ENCODE measurements at places on chromosomes 7 and 10. TPM values are rescaled to one million over a fixed set of nuclear protein-coding genes. Genes with fewer than 3 reads are reported as not detected.
A peak's percentile ranks its signal among the peaks of the same experiment; 100 is the strongest.

Gene TOMM7
- total RNA-seq, result 318 TPM

Gene SLC13A1
- total RNA-seq, result not detected

Gene SEC31B
- total RNA-seq, result 15.8 TPM

GRCh38 chr7:124930655-124931597 lies 1.3 kb upstream of the POT1 start:
- peaks cover 15% of the 10 kb centered on the region for H3K4me1 ChIP-seq
- H3K27me3 ChIP-seq, result no peaks in the 10 kb centered on the region
- H3K36me3 ChIP-seq, result no peaks in the 10 kb centered on the region
- no peak overlapping the region for H3K27ac ChIP-seq
- DNase-seq, result no peak

GRCh38 chr10:50575477-50576244 lies 48.1 kb downstream of the SGMS1 start:
- H3K4me1 ChIP-seq, result peaks cover 5% of the 10 kb centered on the region
- no peak overlapping the region for H3K4me3 ChIP-seq
- H3K27ac ChIP-seq, result no peak overlapping the region

- no peak for DNase-seq
- H3K27me3 ChIP-seq, result no peaks in the 10 kb centered on the region
- H3K36me3 ChIP-seq, result no peaks in the 10 kb centered on the region
- no peaks in the 10 kb centered on the region for H3K4me1 ChIP-seq
These were observed 32.5 kb downstream of the LAMB4 start for GRCh38 chr7:108097703-108098102.

Gene REEP3
- total RNA-seq, result 23.7 TPM

Gene ARHGEF5
- 11.4 TPM for total RNA-seq

- DNase-seq, result no peak
- H3K4me3 ChIP-seq, result peak overlapping the region; percentile 46
These were observed 64.0 kb downstream of the OAT start for GRCh38 chr10:124354411-124355382.

DNA sequence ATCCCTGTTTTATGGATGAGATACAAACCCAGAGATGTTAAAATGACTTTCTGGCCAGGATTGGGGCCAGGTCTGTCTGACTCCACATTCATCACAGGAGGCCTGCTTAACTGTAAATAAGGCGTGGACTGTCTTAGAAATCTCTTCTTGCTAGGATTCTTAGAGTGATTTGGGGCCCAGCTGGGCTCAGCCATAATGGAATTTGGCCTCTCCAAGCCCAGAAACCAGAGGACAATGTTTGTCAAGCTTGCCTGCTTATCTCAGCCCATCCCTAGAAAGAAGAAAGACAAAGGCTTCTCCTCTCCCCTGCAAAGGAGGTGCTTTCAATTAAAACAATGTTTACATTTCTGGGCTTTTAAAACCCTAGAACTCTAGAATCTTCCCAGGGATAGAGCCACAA lies 2.9 kb downstream of the HABP2 start:
- H3K36me3 ChIP-seq, result no peaks in the 10 kb centered on the region
- no peaks in the 10 kb centered on the region for H3K4me1 ChIP-seq
- H3K4me3 ChIP-seq, result no peak overlapping the region
- no peak for DNase-seq
- no peak overlapping the region for H3K27ac ChIP-seq
- no peaks in the 10 kb centered on the region for H3K27me3 ChIP-seq

GRCh38 chr7:13988731-13989125 lies 738 bp downstream of the ETV1 start:
- H3K36me3 ChIP-seq, result no peaks in the 10 kb centered on the region
- peaks cover 11% of the 10 kb centered on the region for H3K27me3 ChIP-seq
- DNase-seq, result no peak

- H3K4me1 ChIP-seq, result no peaks in the 10 kb centered on the region
- H3K27me3 ChIP-seq, result no peaks in the 10 kb centered on the region
- no peak for DNase-seq
- no peaks in the 10 kb centered on the region for H3K36me3 ChIP-seq
- H3K27ac ChIP-seq, result no peak overlapping the region
- H3K4me3 ChIP-seq, result no peak overlapping the region
These were observed 155.3 kb upstream of the ZMIZ1 start for GRCh38 chr10:78913219-78914059.

Gene MMP21
- total RNA-seq, result 0.11 TPM

Gene SLC18A2
- 0.07 TPM for total RNA-seq

GRCh38 chr10:88979153-88979562 lies 11.4 kb upstream of the FAS start:
- H3K27ac ChIP-seq, result no peak overlapping the region
- peaks cover 15% of the 10 kb centered on the region for H3K4me1 ChIP-seq
- H3K27me3 ChIP-seq, result no peaks in the 10 kb centered on the region
- DNase-seq, result no peak

DNA sequence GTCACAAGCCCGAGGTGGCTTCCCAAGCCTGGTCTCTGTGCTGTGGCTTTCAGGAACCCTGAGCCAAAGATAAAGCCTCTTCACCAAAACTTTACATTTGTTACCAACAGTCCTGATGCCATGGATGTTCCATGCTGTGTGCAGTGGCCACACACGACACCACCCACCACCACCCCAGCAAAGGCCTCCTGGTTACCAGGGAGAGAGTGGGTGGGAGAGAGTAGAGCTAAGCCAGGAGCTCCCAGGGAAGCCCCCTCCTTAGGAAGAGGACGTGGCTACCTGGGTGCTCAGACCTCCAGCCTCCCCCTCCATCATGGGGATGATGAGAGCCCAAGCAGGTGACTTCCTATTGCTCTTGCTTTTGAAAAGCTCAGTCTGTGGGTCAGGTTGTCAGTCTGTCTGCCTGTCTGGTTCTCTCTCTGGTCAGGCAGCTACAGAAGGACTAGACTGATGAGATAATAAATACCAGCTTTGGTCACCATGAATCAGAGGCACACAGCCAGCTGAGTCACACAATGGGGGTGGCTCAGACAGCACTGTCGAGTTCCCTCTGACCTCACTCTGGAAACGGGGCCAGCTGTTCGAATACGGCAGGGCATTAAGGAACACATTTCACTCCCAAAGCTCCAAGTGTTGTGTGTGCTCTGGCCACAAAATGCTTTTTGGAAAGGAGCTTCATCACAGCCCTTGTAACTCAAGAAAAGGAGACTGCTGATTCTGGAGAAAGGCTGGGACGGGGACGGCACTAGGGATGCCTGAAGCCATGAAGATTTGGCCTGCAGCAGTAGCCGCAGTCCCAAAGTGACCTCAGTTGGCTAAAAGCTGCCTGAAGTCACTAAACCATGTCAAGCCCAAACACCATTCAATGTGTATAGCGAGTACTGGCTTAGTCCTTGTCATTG lies 166.0 kb downstream of the FANK1 start:
- H3K27ac ChIP-seq, result no peak overlapping the region
- no peaks in the 10 kb centered on the region for H3K4me1 ChIP-seq
- no peak for DNase-seq
- no peaks in the 10 kb centered on the region for H3K36me3 ChIP-seq
- H3K4me3 ChIP-seq, result no peak overlapping the region

Gene LRRD1
- not detected for total RNA-seq

Gene STAG3
- total RNA-seq, result 5.0 TPM

GRCh38 chr10:86579883-86580520 lies 58.4 kb upstream of the WAPL start:
- no peak overlapping the region for H3K4me3 ChIP-seq
- no peak overlapping the region for H3K27ac ChIP-seq
- H3K4me1 ChIP-seq, result no peaks in the 10 kb centered on the region
- H3K27me3 ChIP-seq, result no peaks in the 10 kb centered on the region
- no peaks in the 10 kb centered on the region for H3K36me3 ChIP-seq

- no peak overlapping the region for H3K4me3 ChIP-seq
- no peaks in the 10 kb centered on the region for H3K4me1 ChIP-seq
- no peaks in the 10 kb centered on the region for H3K27me3 ChIP-seq
- no peak for DNase-seq
- no peak overlapping the region for H3K27ac ChIP-seq
These were observed 63.7 kb upstream of the ARID5B start for GRCh38 chr10:61837755-61838171.

DNA sequence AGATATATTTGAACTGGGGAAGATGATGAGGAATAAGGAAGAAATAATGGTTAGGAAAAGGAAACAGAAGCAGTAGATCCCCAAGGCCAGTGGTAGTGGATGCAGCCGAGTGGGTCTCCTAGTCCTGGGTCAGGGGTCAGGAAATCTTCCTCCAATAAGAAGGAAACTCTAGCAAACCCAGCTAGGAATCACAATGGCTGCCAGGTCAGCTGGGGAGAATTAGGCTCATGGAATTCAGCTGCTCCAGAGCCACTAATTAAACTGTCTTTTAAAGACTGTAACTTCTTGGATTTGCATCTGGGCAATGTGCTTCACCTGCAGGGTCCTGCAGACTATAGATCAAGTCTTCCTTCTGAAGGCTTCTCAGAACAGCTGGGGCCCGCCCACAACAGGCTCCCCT lies 644.4 kb downstream of the KCNMA1 start:
- no peak overlapping the region for H3K27ac ChIP-seq
- no peaks in the 10 kb centered on the region for H3K36me3 ChIP-seq
- H3K27me3 ChIP-seq, result no peaks in the 10 kb centered on the region
- no peak overlapping the region for H3K4me3 ChIP-seq
- DNase-seq, result no peak

DNA sequence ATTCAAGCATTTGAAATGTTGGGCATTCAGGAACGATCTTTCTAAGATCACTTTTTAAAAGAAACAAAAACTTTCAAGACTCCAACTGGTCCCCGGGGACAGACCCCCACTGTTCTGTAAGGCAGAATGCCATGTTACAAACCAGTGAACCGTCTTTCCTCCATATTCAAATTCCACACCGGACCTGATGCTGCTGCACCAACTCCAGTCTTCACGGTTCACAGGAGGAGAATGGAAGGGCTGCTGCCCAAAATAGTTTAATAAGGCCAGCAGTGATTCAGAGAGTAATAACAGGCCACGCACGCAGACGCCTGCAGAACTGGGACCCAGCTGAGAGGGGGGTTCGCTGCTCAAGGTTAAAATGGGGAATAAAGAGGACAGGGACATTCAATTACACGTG lies 47.2 kb downstream of the OSBPL3 start:
- H3K27ac ChIP-seq, result no peak overlapping the region
- H3K27me3 ChIP-seq, result no peaks in the 10 kb centered on the region

DNA sequence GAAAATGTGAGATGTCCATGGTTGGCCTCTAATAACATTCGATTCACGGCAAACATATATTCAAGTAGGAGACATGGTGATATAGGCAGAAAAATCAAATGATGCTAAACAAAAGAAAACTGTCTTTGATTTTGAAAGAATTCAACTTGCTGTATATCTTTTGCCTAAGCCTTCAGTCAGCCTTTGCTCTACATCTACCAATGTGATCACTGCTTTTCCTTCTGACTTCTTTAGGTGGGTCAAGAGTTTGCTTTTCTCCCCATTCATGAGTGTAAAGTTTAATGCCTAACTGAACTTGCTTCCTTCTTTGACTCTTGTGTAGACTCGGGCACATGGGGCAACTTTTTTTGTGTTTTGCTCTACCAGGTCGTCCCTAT lies 417 bp upstream of the HIF1AN start:
- no peaks in the 10 kb centered on the region for H3K27me3 ChIP-seq
- no peak overlapping the region for H3K27ac ChIP-seq
- H3K4me1 ChIP-seq, result peaks cover 38% of the 10 kb centered on the region
- H3K4me3 ChIP-seq, result no peak overlapping the region
- DNase-seq, result no peak

DNA sequence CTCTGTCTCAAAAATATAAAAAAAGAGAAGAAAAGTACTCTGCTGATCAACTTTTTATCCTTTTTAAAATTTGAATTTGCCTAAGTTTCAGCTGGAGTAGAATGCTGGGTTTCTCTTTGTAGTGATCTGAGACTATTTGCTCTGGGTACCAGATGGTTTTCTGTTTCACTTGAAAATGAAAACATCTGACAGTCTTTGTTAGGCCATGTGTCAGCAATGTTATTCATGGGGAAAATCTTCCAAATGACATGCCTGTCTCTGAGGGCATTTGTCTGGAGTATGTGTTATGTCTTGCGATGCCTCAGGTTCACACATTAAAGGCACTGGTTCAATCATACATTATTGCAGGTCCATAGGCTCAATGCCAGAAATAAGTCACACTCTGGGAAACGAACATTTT lies 175.3 kb upstream of the TMEM229A start:
- no peaks in the 10 kb centered on the region for H3K27me3 ChIP-seq
- H3K4me3 ChIP-seq, result no peak overlapping the region
- no peak for DNase-seq
- H3K27ac ChIP-seq, result no peak overlapping the region
- H3K4me1 ChIP-seq, result no peaks in the 10 kb centered on the region
- H3K36me3 ChIP-seq, result no peaks in the 10 kb centered on the region

Gene CNPY1
- total RNA-seq, result not detected

Gene ELMO1
- total RNA-seq, result 66.2 TPM

GRCh38 chr7:6172910-6173295 lies 99.5 kb downstream of the CYTH3 start:
- no peak overlapping the region for H3K4me3 ChIP-seq
- no peaks in the 10 kb centered on the region for H3K4me1 ChIP-seq
- no peaks in the 10 kb centered on the region for H3K27me3 ChIP-seq

DNA sequence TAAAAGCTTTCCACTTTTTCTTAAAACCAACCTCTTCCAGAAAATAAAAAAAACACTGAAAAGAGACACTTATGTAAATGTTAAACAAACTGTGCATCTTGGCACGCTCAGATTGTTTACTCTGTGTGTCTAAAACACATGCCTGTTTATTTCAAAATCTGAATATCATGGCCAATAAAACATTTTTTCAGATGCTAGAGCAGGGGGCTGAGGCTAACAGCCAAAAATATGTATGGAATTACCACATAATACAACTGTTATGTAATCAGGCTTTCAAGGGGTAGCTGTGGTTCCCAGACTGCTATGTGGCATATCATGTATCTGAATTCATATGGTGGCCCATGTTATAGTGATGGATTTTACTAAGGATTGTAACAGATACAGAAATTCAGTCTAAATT lies 130.4 kb downstream of the HIBADH start:
- no peak overlapping the region for H3K27ac ChIP-seq
- no peak overlapping the region for H3K4me3 ChIP-seq
- H3K4me1 ChIP-seq, result no peaks in the 10 kb centered on the region
- no peaks in the 10 kb centered on the region for H3K36me3 ChIP-seq

Gene TACC2
- not detected for total RNA-seq

DNA sequence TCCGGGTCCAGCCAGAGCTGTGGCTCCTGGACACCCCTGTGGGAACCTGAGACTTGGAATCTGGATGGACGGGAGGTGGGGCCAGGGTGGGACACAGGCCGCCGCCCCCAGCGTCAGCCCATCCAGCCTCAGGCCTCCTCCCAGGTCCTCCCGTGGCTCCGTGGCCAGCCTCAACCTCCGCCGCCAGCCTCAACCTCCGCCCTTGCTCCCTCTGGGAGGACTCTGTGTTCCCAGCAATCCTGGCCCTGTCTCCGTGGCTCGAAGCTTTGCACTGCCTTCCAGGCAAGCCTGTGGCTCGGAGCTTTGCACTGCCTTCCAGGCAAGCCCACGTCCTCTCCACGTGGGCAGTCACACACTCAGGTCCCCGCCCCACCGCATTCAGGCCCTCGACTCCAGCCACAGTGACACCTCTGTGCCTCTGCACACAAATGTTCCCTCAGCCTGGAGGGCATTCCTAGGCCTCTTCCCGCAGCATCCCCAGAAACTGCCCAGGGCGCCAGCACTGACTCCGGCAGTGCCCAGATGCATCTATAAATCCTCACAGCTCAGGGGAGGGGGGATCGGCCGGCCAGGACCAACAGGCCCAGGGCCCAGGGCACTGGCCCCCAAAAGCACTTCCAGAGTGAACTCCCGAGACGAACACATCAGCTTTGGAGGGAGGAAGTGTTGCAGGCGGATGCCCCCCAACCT lies 44.7 kb upstream of the PDGFA start:
- H3K36me3 ChIP-seq, result no peaks in the 10 kb centered on the region
- H3K4me3 ChIP-seq, result no peak overlapping the region
- DNase-seq, result no peak
- no peak overlapping the region for H3K27ac ChIP-seq
